ENCODE measurements at places on chromosomes 16 and 17.

GRCh38 chr17:64747938-64748540 lies 85.9 kb upstream of the SMURF2 start:
- DNase-seq: no peak

- no peak for DNase-seq
These were observed 370.2 kb upstream of the MAF start for GRCh38 chr16:79970551-79971236.

- DNase-seq: no peak
These were observed 240.1 kb downstream of the HAPSTR1 start for GRCh38 chr16:9331503-9331902.

DNA sequence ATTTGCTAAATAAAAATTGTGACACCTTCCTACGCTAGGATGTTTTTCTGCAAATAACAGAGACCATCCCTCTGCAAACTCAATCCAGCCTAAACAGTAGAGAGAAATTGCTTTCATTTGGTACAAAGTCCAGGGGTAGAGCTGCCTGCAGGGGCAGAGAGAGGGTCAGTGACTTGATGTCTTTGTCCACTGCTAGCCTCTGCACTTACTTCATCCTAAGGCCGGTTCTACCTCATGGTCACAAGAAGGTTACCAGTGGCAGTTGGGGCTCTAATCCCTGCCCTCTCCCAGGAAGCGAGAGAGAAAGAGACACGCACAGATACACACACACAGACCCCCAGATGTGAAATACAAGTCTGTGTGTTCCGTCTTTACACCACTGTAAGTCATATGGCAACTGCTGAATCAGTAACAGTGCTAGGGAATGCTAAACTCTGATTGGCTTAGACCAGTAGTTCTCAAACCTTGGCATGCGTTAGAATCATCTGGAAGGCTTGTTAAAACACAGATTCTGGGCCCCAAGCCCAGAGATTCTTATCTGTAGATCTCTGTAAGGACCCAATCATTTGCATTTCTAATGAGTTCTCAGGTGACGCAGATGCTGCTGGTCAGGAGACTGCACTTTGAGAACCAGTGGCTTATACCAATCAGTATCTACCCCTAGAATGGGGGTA lies 13.1 kb upstream of the LPCAT2 start:
- peak; percentile 55 for DNase-seq

DNA sequence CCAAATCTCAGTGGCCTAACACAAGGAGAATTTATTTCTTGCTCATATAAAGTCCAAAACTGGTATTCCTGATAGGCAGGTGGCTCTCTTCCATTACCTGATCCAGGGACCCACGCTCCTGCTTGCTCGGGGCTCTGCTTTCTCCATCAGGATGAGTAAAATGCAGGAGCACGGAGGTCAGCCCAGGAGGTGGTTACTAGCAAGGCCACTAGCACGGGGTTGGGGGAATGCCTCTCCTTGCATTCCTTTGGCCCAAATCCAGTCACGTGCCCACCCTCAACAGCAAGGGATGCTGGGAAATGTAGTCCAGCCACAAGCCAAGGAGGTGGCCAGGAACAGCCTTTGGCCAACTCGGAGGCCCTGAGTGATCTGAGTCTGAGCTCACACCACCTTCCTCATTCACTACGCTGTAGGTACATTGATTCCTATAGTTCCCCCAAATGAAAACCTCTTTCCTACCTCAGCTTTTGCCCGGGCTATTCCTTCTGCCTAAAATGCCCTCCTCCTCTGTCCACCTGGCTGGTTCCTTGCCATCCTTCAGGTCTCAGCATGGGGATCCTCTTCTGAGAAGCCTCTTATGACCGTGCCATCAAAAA lies 38.3 kb upstream of the HAPSTR1 start:
- DNase-seq: peak; percentile 81

DNA sequence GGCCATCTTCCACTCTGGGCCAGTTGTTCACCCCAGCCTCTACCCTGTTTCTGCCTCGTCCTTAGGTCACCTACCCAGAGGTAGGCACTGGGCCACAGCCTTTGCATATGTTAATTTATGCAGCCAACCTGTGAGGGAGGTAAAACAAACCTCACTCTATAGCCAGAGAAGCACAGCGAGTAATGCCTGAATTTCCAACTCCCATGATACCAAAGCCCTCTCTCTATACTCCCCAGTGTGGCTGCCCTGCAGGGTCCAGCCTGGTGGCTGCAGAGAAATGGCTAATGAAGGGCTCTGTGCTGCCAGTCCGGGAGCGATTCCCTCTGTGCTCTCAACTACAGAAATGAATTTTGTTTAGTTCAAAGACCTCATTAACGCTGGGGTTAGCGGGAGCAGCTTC lies 397.0 kb upstream of the CCL2 start:
- no peak for DNase-seq

DNA sequence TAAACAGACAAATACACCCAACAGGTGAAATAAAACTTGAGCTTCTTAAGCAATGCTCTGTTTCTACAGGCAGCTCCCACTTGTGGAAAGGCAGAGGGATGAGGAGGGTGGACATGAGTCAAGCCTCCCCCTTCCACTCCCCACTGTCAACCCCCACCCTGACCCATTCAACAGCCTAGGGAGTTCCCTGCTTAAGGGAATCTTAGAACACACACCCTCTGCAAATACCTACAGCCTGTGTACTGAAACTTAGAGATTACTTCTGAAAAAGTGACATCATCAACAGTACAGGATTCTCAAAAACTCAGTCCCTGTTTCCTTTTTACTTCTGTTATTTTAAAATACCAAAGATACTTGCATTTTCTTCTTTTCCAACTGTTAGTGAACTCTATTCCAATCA lies 345.4 kb downstream of the SOX9 start:
- peak; percentile 57 for DNase-seq

GRCh38 chr17:49445591-49445990 lies 30.9 kb upstream of the PHB1 start:
- no peak for DNase-seq

DNA sequence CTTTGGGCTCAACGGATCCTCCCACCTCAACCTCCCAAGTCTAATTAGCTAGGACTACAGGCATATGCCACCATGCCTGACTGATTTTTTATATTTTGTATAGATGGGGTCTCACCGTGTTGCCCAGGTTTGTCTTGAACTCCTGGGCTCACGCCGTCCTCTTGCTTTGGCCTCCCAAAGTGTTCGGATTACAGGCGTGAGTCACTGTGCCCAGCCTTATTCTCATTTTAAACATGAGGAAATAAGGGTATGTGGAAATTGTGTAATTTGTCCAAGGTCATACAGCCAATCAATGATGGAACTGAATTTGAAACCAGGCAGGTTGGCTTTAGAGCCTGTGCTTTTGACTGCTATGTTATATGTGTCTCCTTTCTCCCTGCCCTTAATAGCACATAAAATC lies 27.4 kb upstream of the AQP8 start:
- no peak for DNase-seq

- no peak for DNase-seq
These were observed 22.7 kb downstream of the PEMT start for GRCh38 chr17:17568772-17569195.

DNA sequence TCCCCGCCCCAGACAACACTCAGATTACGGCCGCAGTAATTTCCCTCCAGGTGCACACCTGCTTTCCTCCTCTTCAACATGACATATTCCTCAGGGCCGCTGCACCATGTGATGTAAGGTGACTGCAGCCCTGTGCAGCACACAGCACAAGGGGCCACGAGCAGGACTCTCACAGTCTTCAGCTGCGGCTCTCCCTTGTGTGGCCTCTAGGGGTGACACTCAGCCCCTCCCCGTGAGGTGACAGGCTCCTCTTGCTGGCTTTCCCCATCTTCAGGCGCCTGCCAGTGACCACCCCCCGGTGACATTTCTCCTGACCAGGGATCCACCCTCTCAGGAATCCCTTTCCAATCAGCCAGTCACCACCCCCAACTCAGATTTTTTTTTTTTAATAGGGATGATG lies 31.3 kb upstream of the ABCC3 start:
- no peak for DNase-seq

DNA sequence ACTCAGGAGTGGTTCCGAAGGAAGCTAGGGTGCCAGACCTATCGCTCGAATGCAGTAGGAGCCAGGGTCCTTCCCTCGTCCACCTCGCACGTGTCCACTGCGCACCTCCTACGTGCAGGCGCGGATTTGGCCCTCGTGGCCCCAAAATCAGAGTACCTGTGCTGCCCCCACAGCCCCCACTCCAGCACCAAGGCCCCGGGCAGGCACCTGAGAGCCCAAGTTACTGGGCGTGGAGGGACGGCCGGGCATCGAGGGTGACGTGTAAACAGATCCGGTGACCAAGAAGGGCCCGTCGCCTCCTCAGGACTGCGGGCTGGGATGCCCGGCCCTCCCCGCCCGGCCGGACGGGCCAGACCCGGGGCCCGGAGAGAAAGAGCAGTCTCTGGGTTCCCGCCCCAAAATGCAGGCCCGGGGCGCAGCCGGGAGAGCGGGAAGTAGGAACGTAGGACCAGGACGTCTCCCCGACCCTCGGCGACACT lies 492 bp downstream of the SLC25A39 start:
- no peak for DNase-seq
